ENCODE measurements at places on chromosomes 2 and 18.

DNA sequence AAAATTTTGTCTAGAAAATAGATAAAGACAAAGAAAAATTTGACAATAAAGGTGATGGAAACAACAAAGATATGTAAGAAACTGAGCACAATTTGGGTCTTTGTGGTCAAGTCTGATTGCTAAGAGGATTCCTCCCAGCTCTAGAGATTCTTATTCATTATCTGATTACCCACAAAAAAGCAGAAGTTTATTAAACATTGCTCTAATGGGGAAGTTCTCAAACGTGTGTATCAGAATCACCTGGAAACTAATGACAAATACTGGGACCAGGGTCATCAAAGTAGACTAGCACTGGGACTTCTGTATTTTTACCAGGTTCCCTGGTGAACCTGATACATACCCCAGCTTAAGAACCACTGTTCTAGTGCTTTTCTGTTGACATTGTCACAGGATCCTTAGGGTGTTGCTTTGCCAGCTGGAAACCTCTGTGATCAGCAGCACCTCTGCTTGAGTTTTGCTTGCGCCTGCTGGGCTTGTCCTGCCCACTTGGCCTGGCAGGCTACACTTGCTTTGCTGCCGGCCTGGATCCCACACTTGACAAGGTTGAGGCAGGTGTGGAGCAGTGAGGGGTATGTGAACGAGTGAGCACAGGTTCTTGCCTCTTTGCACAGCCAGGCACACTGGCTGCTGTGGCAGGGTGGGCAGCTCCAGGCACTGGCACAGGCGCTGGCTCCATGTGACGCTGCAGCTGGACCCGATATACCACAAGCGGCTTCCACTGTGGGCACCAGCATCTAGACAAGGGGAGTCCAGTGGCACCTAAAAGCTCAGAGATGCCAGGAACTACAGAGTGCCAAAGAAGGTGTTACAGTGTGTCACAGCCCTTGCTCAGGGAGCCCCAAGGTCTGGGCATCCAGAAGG lies 6.2 kb upstream of the GORASP2 start:
- DNase-seq: no peak

GRCh38 chr2:25362049-25362433 lies 20.3 kb upstream of the DNMT3A start:
- DNase-seq: peak; percentile 93

- DNase-seq: no peak
These were observed 196.3 kb downstream of the MREG start for GRCh38 chr2:215817046-215817445.

DNA sequence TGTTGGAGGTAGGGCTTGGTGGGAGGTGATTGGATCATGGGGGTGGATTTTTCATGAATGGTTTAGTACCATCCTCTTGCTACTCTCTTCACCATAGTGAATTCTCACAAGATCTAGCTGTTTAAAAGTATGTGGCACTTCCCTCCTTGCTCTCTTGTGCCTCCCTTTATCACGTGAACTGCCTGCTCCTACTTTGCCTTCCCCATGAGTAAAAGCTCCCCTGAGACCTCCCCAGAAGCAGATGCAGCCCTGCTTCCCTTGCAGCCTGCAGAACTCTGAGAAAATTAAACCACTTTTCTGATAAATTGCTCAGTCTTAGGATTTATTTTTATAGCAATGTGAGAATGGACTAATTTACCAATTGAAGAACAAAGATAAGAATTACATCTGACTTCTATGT lies 223.1 kb downstream of the RNF144A start:
- DNase-seq: no peak

DNA sequence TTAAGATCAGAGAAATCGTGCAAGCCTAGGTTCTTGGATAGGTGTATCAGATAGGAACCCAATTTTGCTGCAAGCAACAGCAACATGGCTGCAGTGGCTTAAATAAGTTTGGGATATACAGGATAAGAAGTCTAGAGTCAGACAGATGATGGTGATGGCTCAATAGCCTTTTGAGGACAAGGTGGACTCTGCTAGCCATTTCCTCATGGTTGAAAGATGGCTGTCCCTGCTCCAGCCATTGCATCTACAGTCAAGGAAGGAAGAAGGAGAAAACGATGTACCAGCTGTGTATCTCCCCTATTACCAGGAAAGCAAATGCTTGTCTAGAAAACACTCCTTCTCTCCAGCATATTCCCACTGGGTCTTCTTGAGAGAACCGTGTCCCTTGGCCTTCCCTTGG lies 30.1 kb upstream of the CAB39 start:
- no peak for DNase-seq

DNA sequence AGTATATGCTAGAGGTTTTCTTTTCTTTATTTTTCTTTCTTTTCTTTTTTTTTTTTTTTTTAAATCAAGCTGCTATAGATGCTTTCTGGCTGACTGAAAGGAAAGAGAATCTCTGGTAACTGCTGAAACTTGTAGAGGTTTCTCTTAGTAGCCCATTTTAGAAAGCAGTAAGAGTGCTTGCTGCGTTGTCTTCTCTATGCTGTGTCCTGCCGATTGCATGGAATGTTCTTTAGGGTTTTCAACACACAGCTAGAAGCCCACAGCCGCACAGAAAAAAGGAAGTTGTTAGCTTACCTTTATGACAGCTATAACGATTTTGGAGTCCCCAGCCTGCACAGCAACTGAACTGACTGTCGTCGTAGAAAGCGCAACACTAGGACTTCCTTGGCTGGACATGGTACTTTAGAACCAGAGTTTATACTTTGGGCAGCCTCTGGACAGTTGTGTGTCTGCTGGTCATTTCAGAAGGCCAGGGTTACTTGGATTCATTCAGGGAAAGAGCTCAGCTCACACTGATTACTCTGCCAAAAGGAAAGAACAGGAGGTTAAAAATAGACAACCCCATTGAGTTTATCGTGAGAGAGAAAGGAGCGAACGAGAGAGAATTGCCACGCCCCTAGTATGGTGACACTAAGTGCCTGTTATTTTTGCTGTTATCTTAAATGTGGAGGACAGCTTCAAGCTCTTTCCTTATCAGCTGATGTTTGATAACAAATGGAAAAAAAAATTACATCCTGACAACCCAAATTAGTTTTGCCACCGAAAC lies at the start of gene CCDC141:
TSS of gene CCDC141 (minus strand) at position 592 of the 766 bp plus-strand sequence. CDS start at position 396, 196 bp downstream.
- no peak for DNase-seq

DNA sequence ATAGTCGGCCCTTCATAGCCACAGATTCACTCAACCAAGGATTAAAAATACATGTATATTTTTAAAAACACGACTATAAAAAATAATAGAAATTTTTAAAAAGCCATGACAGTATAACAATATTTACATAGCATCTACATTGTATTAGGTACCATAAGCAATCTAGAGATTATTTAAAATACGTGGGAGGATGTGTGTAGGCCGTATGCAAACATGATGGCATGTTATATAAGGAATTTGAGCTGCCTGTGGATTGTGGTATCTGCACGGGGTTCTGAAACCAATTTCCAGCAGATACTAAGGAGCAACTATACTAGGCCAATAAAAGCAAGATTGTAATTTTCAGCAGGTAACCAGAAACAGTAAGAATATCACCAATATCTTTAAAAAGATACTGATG lies 5.9 kb downstream of the ORC4 start:
- no peak for DNase-seq

- no peak for DNase-seq
These were observed 102.6 kb downstream of the ANKRD44 start for GRCh38 chr2:197208024-197208423.

GRCh38 chr2:160406591-160407392 lies 86.8 kb downstream of the RBMS1 start:
- peak; percentile 73 for DNase-seq

GRCh38 chr2:215613280-215613679 lies 177.4 kb upstream of the FN1 start:
- DNase-seq: no peak

- no peak for DNase-seq
These were observed 153.8 kb downstream of the MAP2 start for GRCh38 chr2:209577376-209578357.

DNA sequence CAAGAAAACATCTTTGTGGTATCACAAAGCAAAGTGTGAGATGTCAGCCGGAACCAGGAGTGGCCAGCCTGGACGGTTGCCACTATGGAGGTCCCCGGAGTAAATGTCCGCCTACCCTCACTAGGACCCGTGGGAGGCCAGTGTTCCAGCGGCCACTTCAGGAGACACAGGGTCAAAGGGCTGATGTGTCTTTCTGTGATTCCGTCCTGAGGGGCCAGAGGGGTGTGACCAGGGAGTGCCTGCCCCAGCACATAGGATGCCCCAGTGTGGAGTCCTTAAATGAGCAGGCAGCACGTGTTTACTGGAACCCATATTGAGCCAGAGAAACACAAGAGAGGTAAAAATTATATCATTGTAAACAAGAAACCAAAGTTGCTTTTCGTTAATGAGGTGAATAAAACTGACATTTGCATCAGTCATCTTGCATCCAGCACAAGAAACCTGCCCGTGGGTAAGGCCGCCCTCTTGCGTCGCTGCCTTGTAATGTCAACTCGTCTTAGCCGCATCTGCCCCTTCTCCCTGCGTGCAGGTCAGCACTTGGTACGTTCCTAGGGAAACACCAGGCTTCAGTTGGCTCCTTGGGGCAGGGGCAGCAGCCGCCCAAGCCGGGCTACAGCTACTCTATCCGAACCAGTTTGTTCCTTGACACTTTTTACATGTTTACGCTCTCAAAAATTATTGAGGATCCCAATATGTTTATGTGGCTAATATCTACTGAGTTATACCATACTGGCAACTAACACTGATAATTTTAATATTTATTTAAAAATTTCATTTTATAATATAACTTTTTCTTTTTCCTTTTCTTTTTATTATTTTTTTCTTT lies 46.7 kb upstream of the LAPTM4A start:
- peak; percentile 60 for DNase-seq

- no peak for DNase-seq
These were observed 2.7 kb upstream of the NPC1 start for GRCh38 chr18:23588836-23589560.

- DNase-seq: no peak
These were observed 708.4 kb downstream of the RNF144A start for GRCh38 chr2:7625392-7626138.

- DNase-seq: no peak
These were observed 326.3 kb upstream of the ZNF521 start for GRCh38 chr18:25678221-25678620.

- no peak for DNase-seq
These were observed 679.5 kb downstream of the KCNJ3 start for GRCh38 chr2:155377931-155378444.

GRCh38 chr2:118046634-118047210 lies 32.9 kb upstream of the CCDC93 start:
- no peak for DNase-seq

GRCh38 chr2:138515092-138515491 lies 13.5 kb downstream of the SPOPL start:
- DNase-seq: no peak

- no peak for DNase-seq
These were observed 185.1 kb downstream of the MYO3B start for GRCh38 chr2:170362871-170363631.

DNA sequence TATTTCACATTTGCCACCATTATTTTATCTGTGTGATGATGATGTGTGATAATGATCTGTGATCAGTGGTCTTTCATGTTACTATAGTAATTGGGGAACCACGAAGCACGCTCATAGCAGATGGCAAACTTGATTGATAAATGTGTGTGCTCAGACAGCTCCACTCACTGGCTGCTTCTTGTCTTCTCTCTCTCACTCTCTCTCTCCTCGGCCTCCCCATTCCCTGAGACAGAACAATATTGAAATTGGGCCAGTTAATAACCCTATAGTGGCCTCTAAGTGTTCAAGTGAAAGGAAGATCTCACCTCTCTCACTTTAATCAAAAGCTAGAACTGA lies 60.7 kb upstream of the RAPGEF4 start:
- no peak for DNase-seq

GRCh38 chr2:47063538-47063930 lies 91.6 kb downstream of the STPG4 start:
- DNase-seq: no peak

- DNase-seq: no peak
These were observed 110.3 kb downstream of the DOCK10 start for GRCh38 chr2:224931956-224932355.

GRCh38 chr2:7570247-7570646 lies 653.0 kb downstream of the RNF144A start:
- no peak for DNase-seq

GRCh38 chr18:48861181-48861708 lies 89.5 kb downstream of the SMAD7 start:
- DNase-seq: no peak

DNA sequence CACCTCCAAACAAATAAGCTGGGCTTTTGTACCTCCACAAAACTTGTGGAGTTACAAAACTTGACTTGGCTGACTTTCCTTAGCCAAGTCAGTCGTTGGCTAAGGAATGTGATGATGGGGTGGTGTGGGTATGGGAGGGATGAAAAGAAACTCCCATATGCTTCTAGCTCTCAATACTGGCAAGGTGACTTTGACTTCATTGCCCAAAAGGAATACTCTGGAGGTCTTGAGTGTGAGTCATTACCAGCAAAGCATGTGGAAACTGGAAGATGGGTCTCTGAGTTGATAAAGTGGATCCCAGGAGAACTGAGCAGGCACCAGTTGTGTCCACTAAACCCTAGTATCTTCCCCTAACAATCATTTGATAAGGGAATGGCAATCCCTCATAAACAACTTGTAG lies 226.7 kb downstream of the GULP1 start:
- no peak for DNase-seq

DNA sequence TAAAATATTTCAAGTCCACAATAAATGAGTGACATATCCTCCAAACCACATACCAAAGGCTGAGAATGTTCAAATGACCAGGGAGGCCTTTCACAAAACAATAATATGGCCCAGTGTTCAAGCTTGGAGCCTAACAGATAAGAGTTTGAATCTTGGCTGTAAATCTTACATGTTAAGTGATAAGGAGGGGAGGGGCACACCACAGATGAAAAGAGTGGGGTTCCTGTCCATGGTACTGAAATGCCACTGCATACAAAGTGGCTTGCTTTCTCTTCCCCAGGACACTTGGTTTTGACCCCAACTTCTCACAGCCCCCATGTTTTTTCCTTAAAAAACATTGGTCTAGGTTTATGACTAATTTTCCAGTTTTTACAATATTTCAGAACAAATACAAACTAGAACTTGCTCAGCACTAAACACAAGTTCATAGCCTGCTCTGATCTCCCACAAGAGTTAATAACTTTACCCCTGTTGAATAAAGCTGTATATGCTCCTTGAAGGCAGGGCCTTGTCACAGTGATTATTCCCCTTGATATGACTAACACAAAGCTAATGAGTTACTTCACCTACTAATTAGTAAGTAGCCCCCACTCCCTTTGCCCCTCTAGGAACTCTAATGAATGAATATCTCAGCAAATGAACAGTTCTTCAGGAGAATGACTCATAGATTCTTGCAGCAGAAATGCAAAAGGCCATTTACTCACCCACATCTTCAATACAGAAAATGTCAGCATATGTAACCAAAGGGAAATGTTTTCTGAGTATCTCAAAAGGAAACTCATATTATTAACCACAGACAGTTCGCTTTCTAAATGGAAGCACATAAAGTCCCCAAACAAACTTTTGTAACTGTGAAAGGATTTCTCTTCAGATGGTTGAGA lies 142.2 kb downstream of the SATB2 start:
- DNase-seq: no peak

DNA sequence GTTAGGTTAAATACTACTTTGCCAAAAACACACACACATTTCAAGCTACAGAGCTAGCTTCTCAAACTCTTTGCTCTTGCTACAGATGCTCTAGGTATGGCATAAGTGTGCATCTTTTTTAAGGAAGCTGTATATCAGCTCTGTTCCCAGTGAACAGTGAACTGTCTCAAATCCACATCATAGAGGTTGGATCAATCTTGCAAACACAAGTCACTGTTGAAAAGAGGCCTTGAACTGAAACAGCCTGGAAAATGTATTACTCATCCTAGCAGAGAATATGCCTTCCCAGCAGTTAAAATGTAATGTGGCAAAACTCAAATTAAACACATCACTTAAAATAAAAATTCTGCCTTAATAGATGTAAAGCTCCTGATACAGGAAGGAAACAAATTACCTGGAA lies 151.8 kb downstream of the WDPCP start:
- DNase-seq: no peak
